ENCODE measurements at places on chromosomes 6 and 20.

DNA sequence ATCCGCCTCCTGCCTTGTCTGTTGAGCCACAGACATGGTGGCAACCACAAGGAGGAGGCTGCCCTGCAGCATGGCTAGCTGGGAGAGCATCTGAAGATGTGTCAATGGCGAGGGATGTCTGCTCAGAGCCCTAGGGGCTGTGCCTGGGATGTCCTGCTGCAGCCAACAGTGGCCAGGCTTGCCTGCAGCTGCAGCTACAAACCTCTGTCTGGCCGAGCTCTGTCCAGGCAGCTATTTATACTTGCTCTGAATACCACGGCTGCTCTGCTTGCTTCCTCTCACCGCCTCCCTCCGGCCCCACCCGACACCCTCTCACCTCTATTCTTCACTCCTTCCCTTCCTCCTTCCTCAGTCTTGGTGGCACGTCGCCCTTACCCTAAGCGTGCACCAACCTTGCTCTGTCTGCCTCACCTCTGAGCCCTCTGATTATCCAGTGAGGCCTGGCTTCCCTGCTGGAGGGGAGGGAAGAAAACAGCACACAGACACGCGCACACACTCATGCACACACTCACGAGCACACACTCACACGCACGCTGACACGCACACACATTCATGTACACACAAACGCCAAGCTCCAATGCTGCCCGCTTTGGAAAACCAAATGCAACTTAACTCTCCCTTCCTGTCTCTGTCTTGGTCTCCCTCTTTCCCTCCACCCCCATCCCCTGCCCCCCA lies at the start of gene ANGPT4:
ANGPT4 (minus strand) TSS at position 210 of the 675 bp plus-strand sequence; CDS start at position 90, 120 bp downstream.
- no peak for DNase-seq

GRCh38 chr20:568673-569415 lies 25.3 kb upstream of the CSNK2A1 start:
- DNase-seq, result no peak

DNA sequence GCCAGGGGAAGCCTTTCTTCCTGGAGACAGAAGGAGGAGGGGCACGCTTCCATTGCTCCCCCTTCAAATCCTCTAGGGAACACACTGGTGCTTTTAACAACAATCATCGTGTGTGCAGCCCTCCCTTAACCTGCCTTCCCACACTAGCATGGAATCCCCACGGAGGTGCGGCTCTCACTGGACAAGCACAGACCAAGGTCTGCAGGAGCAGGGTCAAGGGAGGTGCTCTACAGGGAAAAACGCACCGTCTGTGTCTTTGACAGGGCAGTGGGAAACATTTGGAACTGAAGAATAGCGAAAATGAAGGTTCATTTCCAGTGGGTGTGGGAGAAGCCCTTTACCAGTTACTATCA lies 527.1 kb downstream of the QKI start:
- no peak for DNase-seq

GRCh38 chr20:48406498-48406897 lies 421.3 kb downstream of the PREX1 start:
- no peak for DNase-seq

DNA sequence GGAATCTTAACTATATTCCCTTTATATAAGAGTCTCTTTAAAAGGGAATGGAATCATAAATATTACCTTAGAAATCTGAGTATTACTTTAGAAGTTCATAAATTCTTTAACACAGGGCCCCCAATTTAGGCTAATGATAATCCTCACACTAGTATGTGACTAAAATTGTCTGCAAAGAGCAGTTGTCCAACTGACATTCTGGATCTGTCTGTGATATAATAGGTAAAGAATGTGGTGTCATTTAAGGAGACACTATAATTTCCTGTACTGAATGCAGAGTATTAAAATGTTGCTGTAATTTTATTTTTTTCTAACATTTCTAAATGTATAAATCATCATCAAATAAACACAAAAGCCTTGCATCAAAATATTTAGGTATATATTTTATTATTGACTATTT lies 128.5 kb upstream of the DST start:
- no peak for DNase-seq

GRCh38 chr6:76701610-76702009 lies 629.1 kb upstream of the IMPG1 start:
- DNase-seq, result peak; percentile 4

- no peak for DNase-seq
These were observed 490.2 kb upstream of the SULF2 start for GRCh38 chr20:48275286-48276020.

GRCh38 chr20:19820555-19821211 lies 62.6 kb downstream of the RIN2 start:
- DNase-seq, result no peak

GRCh38 chr20:22977047-22977785 lies 57.9 kb upstream of the SSTR4 start:
- no peak for DNase-seq

DNA sequence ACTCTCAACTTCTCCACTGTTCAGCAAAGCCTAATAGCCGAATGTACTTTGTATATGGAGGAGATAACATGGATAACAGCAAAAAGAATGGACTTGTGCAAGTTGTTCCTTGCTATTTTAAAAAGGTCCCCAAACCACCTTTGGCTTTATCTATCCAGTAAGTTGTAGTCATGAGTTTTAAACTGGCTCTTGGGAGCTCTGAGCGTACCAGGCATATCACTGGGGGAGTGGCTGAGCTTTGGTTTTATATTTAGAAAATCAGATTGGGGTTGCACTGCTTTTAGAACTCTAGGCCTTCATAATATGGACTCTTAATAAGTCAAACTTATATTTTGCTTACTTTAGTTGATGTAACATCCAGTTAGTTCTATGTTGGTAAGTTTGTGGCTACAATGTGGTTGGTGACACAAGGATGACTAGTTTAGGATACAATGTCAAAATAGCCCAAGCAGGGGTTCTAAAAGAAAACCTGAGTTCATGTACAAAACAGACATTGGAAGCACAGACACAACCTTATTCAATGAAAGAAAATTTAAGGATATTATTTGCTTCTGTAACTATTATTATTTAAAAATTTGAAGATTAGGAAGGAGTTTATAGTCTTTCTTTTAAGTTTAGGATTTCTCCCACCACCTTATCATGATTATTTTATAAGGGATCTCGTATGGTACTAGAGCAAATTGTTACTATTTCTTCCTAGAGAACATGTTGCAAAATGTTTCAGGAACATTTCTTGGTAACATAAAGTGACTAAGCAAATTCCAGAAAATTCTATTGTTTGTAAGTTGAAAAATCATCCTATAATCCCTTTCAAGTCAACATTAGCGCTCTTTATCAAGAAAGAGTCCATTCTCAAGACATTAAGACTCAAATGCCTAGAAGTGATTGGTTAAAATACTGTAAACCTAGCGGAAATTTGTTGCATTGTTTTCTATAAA lies 165.8 kb upstream of the SUPT3H start:
- DNase-seq, result no peak

DNA sequence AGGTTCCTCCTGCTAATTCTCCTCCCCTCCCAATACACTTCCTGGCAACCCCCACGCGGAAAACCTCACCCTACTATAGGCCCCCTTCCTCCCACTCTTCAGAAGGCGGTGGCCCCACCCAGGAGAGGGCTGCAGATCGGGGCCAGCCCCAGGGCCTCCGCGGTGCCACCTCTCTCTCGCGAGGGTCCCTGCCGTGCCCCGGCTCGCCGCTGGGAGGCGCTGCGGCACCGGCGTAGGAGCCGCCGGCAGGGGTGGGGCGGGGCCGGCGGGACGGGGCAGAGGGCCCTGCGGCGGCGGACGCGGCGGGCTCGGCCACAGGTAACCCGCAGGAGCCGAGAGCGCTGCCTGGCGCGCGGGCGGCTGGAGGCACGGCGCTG lies at the start of gene ANKRD6:
ANKRD6 (plus strand) TSS at position 278 of the 377 bp plus-strand sequence. CDS start 133,825 bp downstream, outside the sequence.
- DNase-seq, result peak; percentile 66

DNA sequence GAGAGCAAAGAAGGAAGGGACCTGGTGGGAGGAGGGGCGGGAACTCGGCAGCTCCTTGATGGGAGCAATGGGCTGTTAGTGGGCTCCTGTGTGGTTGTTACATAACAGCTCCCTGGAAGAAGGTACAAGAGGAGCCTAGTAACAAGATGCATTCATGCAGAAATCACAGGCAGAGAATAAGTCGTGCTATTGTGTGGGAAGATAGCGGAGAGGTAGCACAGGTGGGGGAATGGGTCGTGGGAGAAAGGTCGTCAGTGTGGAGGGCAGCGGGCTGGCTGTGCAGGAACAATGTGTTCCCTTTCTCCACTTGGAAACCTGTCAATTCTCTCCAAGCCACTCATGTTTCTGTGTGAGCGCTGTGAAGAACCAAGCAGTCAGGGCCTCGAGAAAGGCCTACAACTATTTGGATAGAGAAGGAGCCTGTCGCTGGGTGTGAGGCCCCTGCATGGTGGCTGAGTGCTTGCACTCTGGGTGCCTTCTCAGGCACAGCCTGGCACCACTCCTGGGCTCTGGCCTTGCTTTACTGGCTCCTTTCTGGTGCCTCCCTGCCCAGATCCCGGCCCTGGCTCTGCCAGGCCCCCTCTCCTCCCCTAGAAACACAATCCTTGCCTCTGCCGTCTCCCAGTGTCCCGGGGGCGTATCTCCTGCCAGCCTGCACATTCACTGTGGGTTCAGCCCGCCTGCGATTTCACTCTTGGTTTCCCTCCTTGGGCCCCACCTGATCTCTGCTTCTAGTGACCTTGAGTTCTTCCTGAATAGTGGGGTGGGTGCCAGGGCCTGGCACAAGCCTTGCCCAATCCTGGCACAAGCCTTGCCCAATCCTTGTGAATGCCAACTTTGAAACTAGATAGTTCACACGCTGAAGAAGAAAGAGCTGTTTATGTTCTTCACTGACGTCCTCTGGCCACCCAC lies 7.4 kb upstream of the FGD2 start:
- DNase-seq, result no peak

DNA sequence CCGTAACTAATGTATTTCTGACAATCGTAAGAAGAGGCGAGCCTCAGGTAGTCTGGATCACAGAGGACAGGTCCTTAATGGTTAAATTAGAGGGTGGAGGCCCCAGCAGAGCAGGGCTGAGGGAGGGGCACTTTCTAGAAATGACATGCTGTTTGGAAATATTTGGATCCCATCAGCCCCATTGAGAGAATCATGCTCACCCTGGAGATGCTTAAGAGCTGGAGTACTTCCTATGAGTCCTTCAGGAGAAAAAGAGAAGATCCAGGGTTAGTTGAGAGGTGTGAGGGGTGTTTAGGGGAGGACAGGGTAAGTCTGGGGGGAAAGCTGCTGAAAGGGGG lies 123.0 kb downstream of the TCP11 start:
- no peak for DNase-seq

GRCh38 chr6:116355796-116356195 lies 15.0 kb upstream of the DSE start:
- no peak for DNase-seq

GRCh38 chr6:43970913-43971775 lies 156.1 kb downstream of the MRPL14 start:
- no peak for DNase-seq

DNA sequence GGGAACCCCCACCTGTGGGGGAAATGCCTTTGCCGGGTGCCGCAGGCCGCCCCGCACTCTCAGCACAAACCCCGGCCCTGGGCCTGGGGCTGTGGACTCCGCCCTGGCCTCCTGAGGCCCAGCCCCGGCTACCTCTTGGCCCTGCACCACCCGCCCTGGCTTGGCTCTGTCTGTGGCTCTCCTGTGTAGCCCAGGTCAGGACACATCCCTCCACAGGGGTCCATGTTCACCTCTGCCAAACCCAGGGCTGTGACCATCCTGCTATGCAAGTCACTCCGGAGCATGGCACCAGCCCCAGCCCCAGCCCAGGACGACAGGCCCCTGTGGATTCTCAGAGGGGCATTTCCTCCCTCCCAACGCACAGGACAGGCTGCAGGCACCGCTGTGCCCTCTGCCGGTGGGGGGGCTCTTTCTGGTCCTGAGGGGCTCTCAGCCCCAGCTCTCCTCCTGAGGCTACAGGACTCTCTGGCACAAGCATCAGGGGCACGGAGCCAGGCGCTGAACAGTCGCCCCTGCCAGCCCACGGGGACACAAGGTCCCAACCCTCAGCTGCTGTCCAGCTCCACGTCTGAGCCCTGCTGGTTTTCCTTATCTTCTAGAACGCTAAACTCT lies 45.7 kb downstream of the TAF4 start:
- DNase-seq, result no peak

DNA sequence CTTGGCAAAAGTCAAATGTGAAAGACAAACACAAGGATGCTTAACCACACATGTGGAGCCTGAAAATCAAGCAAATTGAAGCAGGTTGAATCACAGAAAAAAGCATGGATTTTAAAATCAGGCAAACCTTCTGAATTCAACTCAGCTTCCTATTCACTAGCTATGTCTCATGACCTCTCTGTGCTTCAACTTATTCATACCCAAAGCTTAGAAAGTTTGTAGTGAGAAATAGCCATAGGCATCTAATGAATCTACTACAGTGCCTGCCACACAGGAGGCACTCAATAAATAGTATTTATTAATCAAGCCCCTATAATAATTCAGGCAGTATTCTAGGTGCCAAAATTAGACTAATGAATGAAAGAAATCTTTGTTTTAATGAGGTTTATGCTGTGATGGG lies 112.2 kb upstream of the TNFAIP3 start:
- no peak for DNase-seq

DNA sequence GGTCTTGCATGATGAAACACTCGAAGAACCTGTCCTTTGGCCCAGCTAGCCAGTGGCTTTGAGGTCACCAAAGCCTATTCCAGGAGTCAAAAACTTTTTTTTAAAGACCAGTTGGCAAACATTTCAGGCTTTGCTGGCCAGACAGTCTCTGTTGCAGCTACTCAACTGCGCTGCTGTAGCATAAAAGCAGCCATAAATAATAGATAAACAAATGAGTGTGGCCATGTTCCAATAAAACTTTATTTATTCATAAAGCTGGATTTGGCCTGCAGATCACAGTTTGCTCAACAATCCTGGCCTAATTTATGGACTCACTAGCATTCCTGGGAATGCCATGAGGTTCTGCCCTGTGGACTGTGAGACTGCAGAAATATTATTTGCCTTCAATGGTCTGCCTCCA lies 68.8 kb upstream of the LTV1 start:
- no peak for DNase-seq

DNA sequence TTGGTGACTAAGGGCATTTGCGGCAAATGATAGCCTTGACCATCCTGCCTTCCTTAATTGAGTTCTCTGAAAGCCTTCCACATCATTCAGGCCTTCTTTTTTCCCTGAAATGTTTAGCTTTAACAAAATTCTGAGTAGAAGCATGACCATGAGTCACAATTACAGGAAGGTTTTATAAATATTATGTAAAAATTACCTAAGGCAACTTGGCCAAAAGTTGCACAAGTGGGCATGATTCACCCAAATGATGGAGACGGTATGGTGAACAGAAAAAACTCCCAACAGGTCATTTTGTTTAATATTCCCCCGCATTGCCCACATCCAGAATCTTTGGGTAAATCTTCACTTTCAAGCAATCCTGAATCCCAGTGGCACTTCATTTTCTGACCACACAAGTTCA lies 37.0 kb downstream of the MC3R start:
- no peak for DNase-seq

- DNase-seq, result no peak
These were observed 126.9 kb downstream of the KCNQ5 start for GRCh38 chr6:72748759-72749158.

- DNase-seq, result no peak
These were observed 6.0 kb downstream of the TREM1 start for GRCh38 chr6:41280381-41281057.
